Right forelimb (tissue), 1 donor: ENCODE measurements at places on chromosomes 7 and 10.

DNA sequence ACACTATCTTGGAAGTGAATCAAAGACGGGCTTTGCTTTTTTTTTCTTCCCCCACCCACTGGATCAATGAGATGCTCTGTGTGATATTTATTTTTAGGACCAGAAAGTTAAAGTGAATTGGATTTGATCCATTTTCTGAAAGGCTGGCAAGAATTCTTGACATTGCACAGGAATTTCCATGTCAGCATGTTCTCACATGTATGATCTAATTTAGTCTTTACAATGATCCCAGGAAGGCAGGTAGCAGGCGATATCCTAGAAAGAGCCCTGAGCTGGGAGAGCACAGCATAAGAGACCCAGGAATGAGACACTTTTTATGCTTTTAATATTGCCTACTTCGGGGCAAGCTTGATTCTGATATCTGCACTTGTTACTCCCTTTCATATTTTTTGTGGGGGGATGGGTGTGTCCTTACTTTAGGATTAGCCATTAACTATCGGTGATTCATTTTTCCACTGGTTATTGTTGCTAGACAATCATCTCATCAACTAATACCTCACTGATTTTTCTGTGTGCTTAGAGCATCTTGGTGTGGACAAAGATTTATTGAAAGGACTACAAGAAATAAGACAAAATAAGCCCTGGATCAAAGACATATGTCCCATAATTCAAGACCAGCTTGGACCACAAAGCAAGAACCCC lies 58.1 kb downstream of the NRP1 start:
- no peak for DNase-seq

GRCh38 chr7:26291699-26292538 lies at the start of gene SNX10:
Gene SNX10 (plus strand): TSS chr7:26291862. CDS start chr7:26346443, 54,581 bp downstream.
- DNase-seq, result peak; percentile 71

- no peak for DNase-seq
Observed at GRCh38 chr10:32377458-32378259, 30.7 kb upstream of the EPC1 start.

DNA sequence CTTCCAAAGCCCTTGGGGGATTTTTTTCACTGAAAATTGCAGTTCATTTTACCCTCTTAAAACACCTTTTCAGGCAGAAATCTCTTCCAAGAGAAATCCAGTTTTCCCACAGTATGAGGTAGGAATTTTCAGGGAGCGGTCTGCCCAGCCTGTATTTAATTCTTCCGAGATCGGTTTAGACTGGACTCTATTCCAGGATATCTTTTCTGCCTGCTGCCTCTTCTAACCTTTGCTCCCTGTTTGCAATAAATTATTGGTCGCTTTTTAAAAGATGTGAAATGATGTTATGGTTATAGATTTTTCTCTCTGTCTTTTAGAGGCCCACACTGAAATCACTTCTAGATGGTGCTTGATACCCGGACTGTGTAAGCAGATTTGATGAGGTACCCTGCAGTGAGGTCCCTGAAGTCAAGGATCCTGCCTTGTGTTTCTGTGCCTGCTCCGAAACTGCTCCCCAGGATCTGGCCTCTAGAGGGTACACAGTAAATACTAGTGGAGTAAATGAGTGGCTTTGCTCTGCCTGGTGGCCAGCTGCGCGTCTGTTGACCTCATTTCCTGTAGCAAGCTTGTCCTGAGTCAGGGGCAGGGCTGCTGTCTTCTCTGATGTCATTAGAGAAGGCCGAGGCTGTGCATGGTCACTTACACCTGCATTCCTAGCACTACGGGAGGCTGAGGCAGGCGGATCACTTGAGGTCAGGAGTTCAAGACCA lies 191.6 kb downstream of the FANK1 start:
- no peak for DNase-seq

GRCh38 chr10:132336919-132337407 lies 5.0 kb downstream of the LRRC27 start:
- DNase-seq, result no peak

- peak; percentile 52 for DNase-seq
Observed at GRCh38 chr7:2529161-2530070, 9.8 kb downstream of the LFNG start.

- no peak for DNase-seq
Observed at GRCh38 chr7:101506531-101506930, 122.6 kb downstream of the MYL10 start.

DNA sequence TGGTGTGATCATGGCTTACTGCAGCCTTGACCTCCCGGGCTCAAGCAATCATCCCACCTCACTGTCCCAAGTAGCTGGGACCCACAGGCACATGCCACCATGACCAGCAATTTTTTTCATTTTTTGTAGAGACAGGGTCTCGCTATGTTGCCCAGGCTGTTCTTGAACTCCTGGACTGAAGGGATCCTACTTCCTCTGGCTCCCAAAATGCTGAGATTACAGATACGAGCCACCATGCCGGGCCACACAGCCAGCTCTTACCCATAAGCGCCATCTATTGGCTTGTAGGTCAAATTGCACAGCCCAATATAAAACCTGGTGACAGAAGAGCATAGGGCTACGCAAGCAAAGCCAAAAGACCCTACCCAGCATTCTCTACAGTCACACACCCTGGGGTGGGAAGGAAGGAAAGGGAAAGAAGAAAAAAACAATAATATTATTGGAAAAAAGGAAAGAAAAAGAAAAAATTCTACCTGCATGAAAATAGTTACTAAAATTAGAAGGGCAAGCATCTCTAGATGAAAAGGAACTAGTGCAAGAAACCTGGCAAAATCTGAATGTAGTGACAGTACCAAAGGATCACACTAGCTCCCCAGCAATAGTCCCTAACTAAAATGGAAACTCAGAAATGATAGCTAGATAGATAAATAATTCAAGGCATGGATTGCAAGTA lies 29.4 kb upstream of the AMPH start:
- DNase-seq, result no peak

DNA sequence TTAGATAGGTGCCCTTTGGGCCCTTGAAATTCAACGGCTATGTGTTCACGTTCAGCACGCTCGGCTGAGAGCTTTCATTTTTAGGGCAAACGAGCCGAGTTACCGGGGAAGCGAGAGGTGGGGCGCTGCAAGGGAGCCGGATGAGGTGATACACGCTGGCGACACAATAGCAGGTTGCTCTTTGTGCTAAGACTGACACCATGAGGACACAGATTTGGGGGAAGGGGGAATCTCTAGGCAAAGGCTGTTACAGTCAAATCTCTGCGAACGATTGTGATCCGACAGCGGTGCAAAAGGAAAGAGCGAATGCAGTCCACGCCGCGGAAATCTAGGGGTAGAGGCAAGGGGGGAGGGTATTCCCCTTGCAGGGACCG lies 667 bp downstream of the KLLN start:
- no peak for DNase-seq

DNA sequence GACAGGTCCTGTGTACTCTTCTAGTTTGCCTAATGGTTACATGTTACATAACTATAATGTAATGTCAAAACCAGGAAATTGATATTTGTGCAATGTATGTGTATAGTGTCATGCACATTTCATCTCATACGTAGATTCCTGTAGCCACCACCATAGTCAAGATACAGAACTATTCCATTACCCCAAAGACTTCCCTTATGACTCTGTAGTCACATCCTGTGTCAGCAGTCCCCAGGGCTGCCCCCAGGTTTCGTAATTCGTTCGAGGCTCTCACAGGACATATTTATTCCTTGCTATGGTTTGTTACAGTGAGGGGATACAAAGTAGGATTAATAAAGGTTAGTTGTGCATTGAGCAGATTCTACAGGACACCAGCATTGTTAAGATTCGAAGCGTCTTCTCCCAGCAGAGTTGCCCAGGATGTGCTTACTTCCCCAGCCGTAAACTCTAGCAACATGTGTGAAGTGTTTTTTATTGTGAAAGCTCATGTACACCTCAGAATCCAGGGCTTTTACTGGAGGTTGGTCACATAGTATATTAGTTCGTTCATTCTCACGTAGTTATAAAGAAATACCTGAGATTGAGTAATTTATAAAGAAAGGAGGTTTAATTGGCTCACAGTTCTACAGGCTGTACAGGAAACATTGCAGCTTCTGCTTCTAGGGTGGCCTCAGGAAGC lies 18.6 kb downstream of the RABGEF1 start:
- DNase-seq, result no peak

GRCh38 chr10:79383974-79384606 lies 36.8 kb downstream of the PPIF start:
- peak; percentile 32 for DNase-seq

DNA sequence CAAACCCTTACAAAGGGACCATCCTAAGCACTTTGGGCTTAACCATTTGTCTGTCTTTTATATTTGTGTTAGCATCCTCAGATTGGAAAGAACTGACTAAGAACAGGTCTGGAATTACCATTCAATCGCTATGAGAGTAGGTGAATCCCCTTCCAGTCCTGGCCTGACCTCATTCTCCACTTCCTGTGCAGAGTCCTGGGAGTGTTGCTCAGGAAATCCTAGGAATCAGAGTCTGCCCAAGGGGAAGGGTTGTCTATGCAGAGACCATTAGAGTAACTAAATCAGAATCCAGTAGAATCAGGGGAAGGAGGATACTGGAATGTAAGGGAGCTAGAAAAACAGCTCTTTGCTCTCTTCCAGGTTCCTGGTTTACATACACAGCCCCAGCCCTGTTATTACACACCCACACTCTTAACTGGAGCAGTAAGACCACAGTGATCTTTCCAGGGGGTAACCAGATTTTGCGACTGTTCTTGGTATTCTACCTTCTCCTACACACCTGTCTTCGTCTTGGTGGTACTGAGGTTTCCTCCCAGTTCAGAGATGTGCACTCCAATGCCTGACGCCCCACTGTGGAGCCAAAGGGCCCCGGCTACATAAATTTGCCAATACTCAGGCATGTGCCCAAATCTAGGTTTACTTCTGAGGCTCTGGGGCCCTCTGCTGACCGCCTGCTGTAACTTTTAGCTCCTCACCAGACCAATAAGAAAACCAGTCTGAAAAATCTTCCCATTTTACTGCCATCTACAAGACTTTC lies 103.7 kb downstream of the RNF216 start:
- DNase-seq, result peak; percentile 84

DNA sequence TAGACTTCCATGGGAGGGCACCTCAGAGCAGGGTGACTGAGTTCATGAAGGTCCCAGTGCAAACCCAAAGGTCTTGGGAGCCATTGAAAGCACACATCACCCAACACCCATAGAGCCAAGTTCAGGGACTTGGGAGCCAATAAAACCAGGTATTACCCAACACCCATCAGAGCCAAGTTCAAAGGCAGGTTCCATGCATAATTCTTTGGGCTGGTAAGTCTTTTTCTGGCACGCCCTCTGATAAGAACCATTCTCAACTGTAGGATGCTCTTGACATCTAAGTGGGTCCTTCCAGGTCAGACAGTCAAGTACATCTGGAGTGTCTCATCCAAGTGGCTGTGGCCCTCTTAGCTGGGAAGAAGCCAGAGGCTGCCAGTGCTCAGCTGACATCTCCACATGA lies 63.2 kb downstream of the EBF3 start:
- DNase-seq, result no peak

DNA sequence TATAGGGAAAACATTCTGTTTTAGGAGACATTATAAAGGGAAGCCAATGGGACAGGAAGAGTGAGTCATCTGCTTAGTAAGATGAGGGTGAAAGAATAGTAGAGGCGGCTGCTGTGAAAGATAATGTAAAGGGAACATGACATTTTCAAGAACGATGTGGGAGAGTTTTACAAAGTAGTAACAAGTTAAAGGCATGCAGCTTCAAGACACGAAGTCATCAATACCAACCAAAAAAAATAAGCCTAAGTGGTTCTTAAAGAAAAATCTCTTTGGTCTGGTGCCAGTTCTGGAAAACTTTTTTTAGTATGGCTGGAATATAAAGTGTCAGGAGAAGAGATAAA lies 6.1 kb downstream of the GSTO1 start:
- DNase-seq, result no peak

DNA sequence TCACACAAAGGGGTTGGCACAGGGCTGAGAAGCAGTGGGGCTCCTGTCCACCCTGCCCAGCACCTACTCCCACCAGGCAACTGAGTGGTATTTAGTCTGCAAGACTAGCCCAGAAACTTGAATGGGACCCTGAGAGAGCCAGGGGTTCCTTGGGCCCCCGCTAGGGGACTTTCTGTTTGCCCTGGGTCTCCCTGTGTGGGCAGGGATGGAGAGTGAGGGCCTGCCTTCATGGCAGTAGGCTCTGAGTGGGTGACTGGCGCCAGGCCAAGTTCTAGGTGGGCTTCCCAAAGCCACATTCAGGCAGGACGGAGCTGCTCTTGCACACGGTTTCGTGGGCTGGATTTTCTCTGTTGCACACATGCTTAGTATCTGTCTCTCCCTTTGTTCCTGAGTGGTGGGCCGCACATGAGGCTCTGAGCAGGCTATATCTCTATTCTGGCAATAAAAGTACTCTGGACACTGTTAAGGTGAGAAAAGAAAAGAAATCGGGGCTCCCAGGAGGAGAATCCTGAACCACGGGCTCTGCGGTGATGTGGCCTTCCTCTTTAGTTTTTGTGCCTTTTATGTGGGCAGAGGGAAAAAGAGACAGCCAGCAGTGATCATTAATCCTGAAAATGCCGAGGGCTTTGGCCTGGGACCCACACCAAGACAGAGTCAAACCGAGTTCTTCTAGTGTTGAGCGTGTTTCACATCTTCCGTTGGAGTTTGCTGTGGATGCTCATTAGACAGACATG lies 26.9 kb downstream of the IL2RA start:
- DNase-seq, result no peak

- no peak for DNase-seq
Observed at GRCh38 chr10:71316786-71317160, 2.3 kb upstream of the SLC29A3 start.

- DNase-seq, result no peak
Observed at GRCh38 chr7:33798686-33799325, 106.5 kb upstream of the BMPER start.

DNA sequence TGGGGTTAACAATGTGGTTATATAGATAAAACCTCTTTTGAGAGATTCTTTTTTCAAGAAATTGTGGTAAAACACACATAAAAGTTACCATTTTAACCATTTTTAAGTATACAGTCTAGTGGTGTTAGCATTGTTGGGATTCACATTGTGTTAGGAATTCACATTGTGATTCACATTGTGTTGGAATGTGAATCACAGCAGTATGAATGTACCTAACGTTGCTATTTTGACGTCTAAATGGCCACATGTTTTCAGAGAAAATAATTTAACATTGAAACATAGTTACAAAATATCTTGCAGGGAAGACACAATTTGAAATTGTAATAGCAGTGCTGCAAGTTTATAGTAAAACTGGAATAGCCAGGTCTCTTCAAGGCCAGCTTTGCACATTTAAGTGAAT lies 129.0 kb downstream of the BICC1 start:
- DNase-seq, result no peak

DNA sequence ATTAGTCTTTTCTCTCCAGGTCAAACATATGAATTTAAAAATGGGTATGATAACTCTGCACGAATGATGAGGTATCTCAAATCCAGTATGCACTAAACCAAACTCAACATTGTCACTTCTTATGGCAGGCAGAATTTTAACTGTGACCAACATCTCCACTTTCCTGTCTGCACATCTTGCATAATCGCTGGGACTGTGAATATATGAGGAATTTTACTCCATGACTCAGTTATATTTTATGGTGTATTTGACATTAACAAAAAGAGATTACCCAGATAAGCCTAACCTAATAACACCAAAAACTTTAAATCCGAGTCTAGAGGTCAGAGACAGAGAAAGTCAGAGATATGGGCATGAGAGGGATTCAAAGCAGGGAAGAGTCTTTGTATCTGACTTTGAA lies 454.5 kb upstream of the SEMA3D start:
- no peak for DNase-seq

- DNase-seq, result peak; percentile 29
Observed at GRCh38 chr7:28605427-28606085, 193.2 kb downstream of the CREB5 start.

- DNase-seq, result no peak
Observed at GRCh38 chr7:40394400-40394799, 259.6 kb downstream of the SUGCT start.
